Stimulated activated naive CD4-positive, alpha-beta T cell (primary cell): ENCODE measurements at places on chromosomes 6 and 20.

- no peak for DNase-seq
These were observed 60.4 kb downstream of the ATXN1 start for GRCh38 chr6:16700916-16701234.

DNA sequence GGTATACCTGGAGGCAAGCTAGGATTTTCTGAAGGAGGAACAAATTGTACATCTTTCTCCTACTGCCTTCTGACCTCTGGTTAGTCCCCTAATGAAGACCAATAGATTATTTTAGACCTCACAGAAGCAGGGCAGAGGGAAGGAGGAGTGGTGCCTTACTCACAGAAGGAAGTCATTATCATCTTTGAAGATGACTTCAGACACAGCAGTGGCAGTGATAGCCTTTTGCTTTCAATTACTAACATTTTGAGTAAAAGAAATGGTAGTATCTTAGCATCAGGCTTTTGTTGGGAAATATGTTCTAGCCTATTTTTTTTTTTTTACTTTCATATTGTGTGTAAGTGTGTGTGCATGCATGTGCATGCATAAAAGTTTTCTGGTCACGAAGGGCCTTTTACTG, 164.2 kb upstream of the PLN start:
- DNase-seq = no peak

GRCh38 chr6:150211700-150212511, 69.1 kb downstream of the PPP1R14C start:
- no peak for DNase-seq

- no peak for DNase-seq
These were observed 12.5 kb downstream of the ERMARD start for GRCh38 chr6:169763881-169764280.

DNA sequence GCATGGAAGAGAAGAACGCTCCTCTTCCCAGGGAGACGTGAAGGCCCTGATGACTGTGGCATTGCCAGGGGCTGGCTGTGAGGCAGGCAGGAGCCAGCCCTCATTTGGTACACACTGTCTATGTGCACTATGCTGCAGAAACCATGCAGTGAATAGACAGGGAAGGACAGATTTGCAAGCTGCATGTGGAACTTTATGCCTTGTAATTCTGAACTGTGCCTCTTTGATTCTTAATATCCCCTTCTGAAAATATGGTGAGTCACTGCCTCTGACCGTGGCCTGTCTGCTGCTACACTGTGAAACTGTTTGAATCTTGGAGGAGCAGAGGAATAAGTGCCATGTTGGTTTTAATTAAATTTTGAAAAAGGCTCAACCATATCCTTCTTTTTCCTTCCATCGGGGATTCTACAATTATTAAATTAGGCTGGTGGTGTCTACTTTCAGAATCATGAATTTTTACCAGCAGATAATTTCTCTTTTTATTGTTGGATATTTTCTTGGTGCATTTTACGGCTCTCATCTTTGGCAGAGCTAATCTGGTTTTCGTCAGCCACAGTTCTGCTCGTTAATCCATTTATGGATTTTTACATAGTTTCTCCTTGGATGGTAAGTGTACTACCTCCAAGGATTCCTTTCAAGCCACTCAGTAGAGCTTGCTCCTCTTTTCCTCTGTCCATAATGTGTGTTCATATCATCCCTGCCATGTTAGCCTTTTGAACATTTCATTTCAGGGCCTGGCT, 301.0 kb upstream of the SLC35B3 start:
- DNase-seq = no peak

- DNase-seq = no peak
These were observed 193.1 kb downstream of the ATXN1 start for GRCh38 chr6:16568128-16568527.
